ENCODE measurements at places on chromosomes 5 and 9.

- peak; percentile 68 for DNase-seq
These were observed 543 bp upstream of the ANKRD33B start for GRCh38 chr5:10563110-10563944.

GRCh38 chr9:133971981-133972941 lies 19.9 kb downstream of the VAV2 start:
- DNase-seq: no peak

GRCh38 chr9:124363326-124364096 lies 51.7 kb downstream of the PSMB7 start:
- DNase-seq: no peak

GRCh38 chr5:155649666-155650065 lies 636.1 kb downstream of the KIF4B start:
- no peak for DNase-seq

DNA sequence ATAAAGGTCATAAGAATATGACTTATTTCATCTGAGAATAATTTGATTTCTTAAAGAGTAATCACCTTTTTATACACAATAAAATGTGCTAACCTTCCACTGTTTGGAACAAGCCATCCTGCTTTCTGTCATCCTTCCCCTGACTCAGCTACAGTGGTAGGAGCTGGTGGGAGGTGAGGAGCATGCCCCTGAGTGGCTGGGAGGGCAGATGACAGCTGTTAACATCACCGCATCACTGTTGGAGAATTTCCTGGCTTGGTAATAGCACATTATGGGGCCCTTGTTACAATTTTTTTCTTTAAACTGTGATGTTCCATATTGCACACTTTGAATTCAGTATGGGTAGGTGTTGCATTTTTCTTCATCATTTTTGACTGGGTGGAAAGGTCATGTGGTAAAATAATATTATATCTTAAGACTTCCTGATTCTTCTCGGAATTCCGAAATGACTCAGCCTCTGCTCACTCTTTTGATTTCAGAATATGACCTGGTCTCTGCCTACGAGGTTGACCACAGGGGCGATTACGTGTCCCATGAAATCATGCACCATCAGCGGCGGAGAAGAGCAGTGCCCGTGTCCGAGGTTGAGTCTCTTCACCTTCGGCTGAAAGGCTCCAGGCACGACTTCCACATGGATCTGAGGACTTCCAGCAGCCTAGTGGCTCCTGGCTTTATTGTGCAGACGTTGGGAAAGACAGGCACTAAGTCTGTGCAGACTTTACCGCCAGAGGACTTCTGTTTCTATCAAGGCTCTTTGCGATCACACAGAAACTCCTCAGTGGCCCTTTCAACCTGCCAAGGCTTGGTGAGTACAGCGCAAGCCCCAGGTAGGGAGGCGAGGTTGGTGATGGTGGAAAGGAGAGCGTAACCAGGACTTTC lies 5.8 kb downstream of the ADAMTS16 start:
- DNase-seq: no peak
